ENCODE measurements at places on chromosomes 12 and 14.
A peak's percentile ranks its signal among the peaks of the same experiment; 100 is the strongest.

DNA sequence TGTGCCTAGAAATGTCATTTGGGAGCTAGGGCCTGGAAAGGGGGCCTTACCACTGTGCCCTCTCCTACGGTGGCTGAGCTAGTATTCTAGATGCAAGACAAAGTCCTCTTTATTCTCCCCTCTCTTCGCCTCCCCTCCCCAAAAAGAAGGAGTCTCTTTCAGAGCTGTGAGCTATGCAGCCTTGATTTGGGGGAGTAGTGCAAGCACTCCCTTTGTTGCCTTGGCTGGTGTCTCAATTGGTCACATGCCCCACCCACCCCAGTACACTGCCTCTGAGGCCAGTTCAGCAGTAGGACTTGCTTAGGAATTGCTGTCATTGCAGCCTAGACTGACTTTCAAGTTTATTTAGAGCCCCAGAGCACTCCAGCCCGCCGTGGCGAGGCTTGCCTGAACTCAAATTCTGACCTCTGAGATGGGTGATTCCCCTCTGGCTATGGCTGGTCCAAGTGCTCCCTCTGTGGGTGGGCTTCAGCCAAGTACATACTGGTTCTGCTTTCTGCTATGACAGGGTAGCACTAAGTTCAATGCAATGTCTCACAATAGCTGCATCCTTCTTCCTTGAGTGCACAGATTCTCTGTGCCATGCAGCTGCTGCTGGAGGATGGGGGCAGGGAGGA is 37.0 kb upstream of the FBXO33 start:
- no peak overlapping the region for H3K4me3 ChIP-seq
- H3K36me3 ChIP-seq = no peaks in the 10 kb centered on the region

DNA sequence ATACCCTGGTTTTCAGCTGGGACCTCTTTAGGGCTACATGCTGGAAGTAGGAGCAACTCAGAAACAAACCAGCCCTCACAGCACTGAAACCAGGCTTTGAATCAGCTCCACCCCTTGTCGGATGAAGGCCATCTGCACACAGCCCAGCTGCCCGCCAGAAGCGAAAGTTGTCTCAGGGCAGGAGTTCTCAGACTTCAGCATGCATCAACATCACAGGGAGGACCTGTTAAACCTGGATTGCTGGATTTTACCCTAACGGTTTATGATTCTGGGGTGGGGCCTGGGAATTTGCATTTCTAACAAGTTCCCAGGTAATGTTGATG is 10.9 kb downstream of the SYNDIG1L start:
- no peak overlapping the region for H3K4me3 ChIP-seq
- no peaks in the 10 kb centered on the region for H3K4me1 ChIP-seq
- H3K27ac ChIP-seq = no peak overlapping the region
- H3K36me3 ChIP-seq = no peaks in the 10 kb centered on the region
- no peak for DNase-seq
- peaks cover 49% of the 10 kb centered on the region for H3K27me3 ChIP-seq

GRCh38 chr12:26666286-26666685 is 166.7 kb downstream of the ITPR2 start:
- no peak overlapping the region for H3K27ac ChIP-seq
- no peak overlapping the region for H3K4me3 ChIP-seq
- DNase-seq = no peak
- no peaks in the 10 kb centered on the region for H3K36me3 ChIP-seq
- H3K27me3 ChIP-seq = no peaks in the 10 kb centered on the region

DNA sequence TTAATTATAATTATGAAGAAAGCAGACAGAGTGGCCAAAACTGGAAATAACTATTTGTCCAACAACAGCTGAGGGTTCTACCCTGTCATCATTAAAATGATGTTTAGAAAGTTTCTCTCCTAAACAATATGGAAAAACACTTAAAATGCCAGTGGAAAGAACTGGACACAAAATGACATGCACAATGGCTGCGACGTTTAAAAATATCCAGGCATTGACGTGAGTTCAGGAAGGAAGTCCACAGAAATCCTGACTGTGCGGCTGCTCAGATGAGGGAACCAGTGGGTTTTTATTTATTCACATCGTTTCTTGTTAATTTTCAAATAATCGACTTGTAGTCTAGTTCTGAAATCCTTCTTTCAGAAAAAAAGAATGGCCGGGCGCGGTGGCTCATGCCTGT is 58.3 kb downstream of the CCNK start:
- H3K4me1 ChIP-seq = peaks cover 64% of the 10 kb centered on the region
- H3K4me3 ChIP-seq = no peak overlapping the region
- DNase-seq = peak; percentile 64
- H3K27ac ChIP-seq = peak overlapping the region; percentile 70
- H3K36me3 ChIP-seq = no peaks in the 10 kb centered on the region
- H3K27me3 ChIP-seq = no peaks in the 10 kb centered on the region

GRCh38 chr12:56954057-56954957 is 3.1 kb downstream of the RDH16 start:
- H3K4me3 ChIP-seq = no peak overlapping the region
- DNase-seq = no peak

GRCh38 chr12:52086944-52087835 is 7.7 kb downstream of the SMIM41 start:
- no peak overlapping the region for H3K27ac ChIP-seq
- no peaks in the 10 kb centered on the region for H3K36me3 ChIP-seq

- no peak for DNase-seq
- H3K36me3 ChIP-seq = no peaks in the 10 kb centered on the region
- H3K27me3 ChIP-seq = no peaks in the 10 kb centered on the region
- no peak overlapping the region for H3K27ac ChIP-seq
- H3K4me1 ChIP-seq = no peaks in the 10 kb centered on the region
- no peak overlapping the region for H3K4me3 ChIP-seq
Observed at GRCh38 chr14:82855912-82856391, 1322.3 kb upstream of the SEL1L start.

- H3K27me3 ChIP-seq = no peaks in the 10 kb centered on the region
- H3K4me1 ChIP-seq = no peaks in the 10 kb centered on the region
- DNase-seq = no peak
- H3K4me3 ChIP-seq = no peak overlapping the region
- no peak overlapping the region for H3K27ac ChIP-seq
Observed at GRCh38 chr12:58386136-58386535, 444.8 kb downstream of the ATP23 start.

DNA sequence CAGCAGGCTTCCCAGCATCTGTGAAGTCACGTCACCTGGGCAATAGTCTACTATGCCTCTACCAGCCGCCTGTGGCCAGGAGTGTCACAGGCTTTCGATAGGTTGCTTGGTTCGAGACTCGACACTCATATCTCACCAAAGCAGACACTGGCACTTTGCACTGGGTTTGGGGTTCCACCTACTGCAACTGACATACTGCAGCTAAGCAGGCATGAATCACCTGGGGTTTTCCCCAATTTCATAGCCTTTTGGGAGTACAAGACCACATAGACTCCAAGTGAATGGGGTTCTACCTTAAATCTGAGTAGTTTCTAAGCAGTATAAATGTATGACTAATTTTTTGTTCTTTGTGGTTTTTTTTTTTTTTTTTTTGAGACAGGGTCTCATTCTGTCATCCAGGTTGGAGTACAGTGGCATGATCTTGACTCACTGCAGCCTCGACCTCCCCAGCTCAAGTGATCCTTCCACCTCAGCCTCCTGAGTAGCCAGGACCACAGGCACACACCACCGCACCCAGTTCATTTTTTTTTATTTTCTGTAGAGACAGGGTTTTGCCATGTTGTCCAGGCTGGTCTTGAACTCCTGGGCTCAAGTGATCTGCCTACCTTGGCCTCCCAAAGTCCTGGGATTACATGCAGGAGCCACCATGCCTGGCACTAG is 32.1 kb downstream of the DMAC2L start:
- no peak overlapping the region for H3K4me3 ChIP-seq
- no peaks in the 10 kb centered on the region for H3K27me3 ChIP-seq
- no peak overlapping the region for H3K27ac ChIP-seq
- H3K36me3 ChIP-seq = no peaks in the 10 kb centered on the region
- peaks cover 4% of the 10 kb centered on the region for H3K4me1 ChIP-seq

- no peaks in the 10 kb centered on the region for H3K36me3 ChIP-seq
- peaks cover 19% of the 10 kb centered on the region for H3K4me1 ChIP-seq
- peak overlapping the region; percentile 98 for H3K27ac ChIP-seq
- H3K4me3 ChIP-seq = peak overlapping the region; percentile 88
- peaks cover 9% of the 10 kb centered on the region for H3K27me3 ChIP-seq
Observed at GRCh38 chr12:57744194-57744776, 554 bp upstream of the TSPAN31 start.

DNA sequence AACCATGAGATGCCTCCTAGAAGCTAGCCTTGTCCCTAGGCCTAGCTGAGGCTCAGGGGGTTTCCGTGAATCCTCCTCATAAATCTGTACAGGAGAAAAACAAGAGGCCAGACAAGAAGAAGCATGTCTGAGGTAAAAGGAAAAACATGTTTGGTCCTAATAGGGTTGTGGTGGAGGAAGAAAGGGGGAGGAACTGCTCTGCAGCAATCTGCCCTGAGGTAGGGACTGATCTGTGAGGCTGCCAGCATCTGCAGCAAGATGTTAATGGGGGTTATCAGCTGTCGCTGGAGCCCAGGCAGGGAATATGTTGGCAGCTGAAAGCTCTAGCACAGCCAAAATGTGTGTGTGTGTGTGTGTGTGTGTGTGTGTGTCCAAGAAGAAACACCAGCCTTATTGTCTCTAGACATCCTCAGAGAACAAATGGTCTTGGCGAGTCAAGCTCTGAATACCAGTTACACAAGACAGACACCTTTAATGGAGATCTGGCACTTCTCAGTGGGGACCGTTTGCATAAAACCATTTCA is 218.5 kb downstream of the NUAK1 start:
- H3K36me3 ChIP-seq = no peaks in the 10 kb centered on the region
- H3K4me3 ChIP-seq = no peak overlapping the region
- DNase-seq = peak; percentile 32
- H3K27me3 ChIP-seq = no peaks in the 10 kb centered on the region
- H3K27ac ChIP-seq = peak overlapping the region; percentile 74

- no peak overlapping the region for H3K4me3 ChIP-seq
- H3K27ac ChIP-seq = peak overlapping the region; percentile 100
- H3K4me1 ChIP-seq = peaks cover 25% of the 10 kb centered on the region
- H3K27me3 ChIP-seq = no peaks in the 10 kb centered on the region
- H3K36me3 ChIP-seq = peaks cover 21% of the 10 kb centered on the region
- DNase-seq = peak; percentile 51
Observed at GRCh38 chr12:106108185-106108835, 30.4 kb downstream of the NUAK1 start.

DNA sequence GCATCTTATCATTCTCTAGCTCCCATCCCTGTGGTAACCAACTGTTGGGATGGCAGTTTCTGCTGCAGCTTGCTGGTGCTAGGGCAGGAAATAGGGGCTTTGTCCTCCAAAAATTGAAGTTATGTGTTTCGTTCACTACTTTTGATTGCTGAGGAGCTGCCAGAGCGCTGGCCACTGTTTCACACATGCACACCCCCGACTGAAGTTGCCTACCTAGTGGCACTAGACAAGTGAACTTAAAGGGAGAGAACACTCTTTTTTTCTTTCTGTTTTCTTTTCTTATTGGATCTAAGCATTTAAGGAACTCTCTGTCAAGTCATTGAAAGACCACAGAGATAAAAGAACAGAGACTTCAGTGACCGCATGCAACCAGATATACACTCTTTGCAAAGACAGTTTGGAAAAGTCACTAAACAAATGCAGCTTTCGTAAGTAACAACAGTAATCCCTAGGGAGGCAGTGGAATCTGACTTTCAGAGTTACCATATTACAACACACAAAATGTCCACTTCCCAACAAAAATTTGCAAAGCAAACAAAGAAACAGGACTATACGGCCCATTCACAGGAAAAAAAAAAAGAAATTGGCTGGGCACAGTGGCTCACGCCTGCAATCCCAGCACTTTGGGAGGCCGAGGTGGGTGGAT is 12.0 kb downstream of the TFCP2 start:
- no peak for DNase-seq
- H3K4me1 ChIP-seq = no peaks in the 10 kb centered on the region
- H3K27ac ChIP-seq = no peak overlapping the region

DNA sequence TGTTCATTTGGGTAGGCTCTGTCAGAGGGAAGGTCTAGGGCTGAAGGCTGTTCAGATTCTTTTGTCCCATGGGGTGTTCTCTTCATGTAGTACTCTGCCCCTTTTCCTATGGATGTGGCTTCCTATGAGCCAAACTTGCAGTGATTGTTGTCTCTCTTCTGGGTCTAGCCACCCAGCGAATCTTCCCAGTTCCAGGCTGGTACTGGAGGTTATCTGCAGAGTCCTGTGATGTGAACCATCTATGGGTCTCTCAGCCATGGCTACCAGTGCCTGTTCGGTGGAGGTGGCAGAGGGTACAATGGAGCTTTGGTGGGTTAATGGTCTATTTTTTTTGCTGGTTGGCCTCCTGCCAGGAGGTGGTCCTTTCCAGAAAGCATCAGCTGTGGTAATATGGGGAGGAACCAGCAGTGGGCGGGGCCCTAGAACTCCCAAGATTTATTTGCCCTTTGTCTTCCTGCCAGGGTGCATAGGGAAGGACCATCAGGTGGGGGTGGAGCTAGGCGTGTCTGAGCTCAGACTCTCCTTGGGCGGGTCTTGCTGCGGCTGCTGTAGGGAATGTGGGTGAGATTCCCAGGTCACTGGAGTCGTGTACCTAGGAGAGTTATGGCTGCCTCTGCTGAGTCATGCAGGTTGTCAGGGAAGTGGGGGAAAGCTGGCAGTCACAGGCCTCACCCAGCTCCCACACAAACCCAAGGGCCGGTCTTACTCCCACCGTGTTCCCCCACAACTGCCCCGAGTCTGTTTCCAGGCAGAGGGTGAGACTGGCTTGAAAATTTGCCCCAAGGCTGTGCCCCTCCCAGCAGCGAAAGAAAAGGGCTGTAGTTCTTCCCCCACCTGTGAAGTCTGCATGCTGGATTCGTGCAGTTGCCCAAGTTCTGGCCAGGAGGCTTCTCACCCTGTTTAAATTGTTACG is 17.5 kb downstream of the MTRFR start:
- DNase-seq = no peak
- H3K4me1 ChIP-seq = peaks cover 20% of the 10 kb centered on the region
- H3K27ac ChIP-seq = no peak overlapping the region
- no peak overlapping the region for H3K4me3 ChIP-seq
- H3K36me3 ChIP-seq = peaks cover 50% of the 10 kb centered on the region
- no peaks in the 10 kb centered on the region for H3K27me3 ChIP-seq

DNA sequence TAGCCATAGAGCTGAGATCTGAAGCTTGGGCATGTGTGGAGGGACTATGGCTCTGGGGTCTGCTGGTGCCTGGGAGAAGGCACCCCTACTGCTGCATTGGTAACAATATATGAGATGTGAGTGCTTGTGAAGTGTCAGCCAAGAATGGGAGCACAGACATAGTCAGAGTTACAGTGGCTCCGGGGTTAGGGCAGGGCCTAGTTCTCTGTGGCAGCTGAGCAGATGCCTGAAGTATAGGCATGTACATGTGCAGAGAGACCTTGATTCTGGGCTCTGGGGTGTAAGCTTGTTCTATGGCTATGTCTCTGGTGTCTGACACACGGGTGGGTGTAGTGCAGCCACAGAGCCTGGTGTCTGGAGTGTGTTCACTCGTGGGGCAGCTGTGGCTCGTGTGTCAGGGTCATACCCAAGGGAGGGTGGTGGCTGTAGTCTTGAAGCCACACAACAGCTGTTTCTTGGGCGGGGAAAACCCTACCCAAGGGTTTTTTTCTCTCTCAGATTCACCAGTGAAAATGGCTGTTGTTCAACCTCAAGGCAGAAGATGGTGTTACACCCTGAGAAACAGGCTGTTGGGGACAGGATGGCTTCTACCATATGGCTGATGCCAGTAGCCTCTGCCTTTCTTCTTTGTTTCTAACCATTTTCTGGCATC is 11.9 kb upstream of the TCL1A start:
- no peak for DNase-seq
- H3K27ac ChIP-seq = no peak overlapping the region
- peaks cover 28% of the 10 kb centered on the region for H3K27me3 ChIP-seq
- H3K4me3 ChIP-seq = no peak overlapping the region
- no peaks in the 10 kb centered on the region for H3K36me3 ChIP-seq

- no peak for DNase-seq
- H3K4me3 ChIP-seq = no peak overlapping the region
- H3K36me3 ChIP-seq = no peaks in the 10 kb centered on the region
- H3K4me1 ChIP-seq = peaks cover 49% of the 10 kb centered on the region
- no peaks in the 10 kb centered on the region for H3K27me3 ChIP-seq
- H3K27ac ChIP-seq = no peak overlapping the region
Observed at GRCh38 chr12:89661706-89662330, 46.8 kb downstream of the ATP2B1 start.

All from heart right ventricle (tissue), 16 donors.